Stimulated activated CD8-positive, alpha-beta memory T cell treated with anti-CD3 and anti-CD28 coated beads, Interleukin-4, amount 100 ng/mL, for 4 hours (primary cell): ENCODE measurements at places on chromosomes 2 and 18.

DNA sequence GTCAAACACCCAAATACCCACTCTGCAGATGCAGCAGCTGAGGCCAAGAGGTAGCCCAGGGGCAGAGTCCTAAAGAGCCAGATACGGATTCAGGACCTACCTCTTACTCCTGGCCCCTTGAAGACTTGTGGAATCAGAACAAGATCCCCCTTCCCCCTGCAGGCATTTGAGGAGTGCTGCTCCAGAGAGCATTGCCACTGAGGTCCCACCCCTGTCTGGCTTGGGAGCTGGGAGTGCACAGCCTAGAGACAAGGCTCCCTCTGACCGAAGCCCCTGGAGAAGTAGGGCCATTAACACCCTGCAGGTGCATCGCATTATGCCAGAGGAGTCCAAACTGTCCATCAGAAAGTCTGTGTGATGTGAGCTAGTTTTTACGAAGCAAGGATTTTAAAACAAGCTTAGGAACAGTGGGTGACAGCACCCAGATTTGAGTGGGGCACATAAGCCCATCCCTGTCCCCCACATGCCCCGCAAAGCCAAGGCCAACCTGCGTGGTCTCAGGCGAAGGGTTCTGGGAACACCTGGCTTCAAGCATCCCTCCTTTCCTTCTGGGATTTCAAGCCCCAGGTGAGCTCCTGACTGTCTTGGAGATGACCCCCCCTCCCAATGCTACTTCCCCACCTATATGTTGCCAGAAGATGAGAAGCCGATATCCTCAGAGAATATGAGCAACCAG lies 48.4 kb downstream of the MTERF4 start:
- no peak for DNase-seq

DNA sequence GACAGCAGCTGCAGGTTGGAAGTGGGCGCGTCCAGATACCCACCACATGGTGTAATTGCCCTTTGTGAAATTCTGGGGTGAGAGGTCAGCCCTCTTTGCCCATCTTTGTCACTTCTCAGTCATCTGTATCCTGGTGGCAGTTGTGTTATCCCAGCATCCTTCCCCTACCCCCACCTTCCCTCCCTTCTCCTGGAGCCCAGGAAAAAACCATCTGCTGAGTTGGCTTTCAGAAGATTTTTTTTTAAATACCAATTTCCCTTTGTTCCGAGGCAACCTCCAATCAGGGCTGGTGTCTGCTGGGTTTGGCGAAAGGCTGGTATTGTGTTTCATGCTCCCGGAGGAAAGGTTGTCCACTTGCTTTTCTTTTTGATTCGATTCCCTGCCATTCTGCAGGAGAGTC lies 35.2 kb downstream of the SETBP1 start:
- DNase-seq = no peak

DNA sequence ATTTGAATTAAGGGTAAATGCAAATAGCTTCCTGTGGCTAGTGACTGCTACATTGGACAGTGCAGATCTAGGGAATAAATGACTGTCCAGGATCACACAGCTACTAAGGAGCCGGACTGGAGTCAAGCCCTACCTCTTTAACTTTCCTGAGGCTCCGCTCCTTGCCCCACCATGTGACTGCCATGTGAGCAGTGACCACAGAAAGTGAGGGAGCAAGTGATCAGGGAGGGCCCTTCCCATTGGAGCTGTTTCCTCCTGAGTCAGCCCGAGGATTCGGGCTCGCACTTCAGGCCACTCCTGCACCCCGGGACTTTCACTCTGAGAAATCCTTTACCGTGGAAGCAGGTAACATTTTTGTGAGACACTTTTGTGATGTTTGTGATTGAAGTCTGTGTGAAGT lies 198.0 kb downstream of the ANKRD30B start:
- DNase-seq = no peak

DNA sequence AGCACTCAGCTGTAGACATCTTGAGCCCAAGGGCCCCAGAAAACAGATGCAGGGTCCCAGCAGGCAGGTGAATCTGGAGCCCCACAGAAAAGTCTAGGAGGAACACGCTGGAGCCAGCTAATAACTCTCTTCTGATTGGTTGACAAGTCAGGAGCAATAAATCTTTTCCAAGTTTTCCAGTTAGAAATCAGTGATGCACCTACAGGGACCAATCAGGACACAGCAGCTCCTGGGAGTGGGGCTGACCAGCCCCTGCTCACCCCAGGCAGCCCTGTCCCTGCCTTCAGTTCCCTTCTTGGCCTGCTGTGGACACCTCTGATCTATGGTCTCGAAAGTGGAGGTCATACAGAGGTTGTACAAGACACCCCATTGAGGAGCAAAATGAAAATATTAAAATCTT lies 75.7 kb downstream of the KCNF1 start:
- no peak for DNase-seq

GRCh38 chr2:102138331-102138730 lies 4.2 kb upstream of the IL1R1 start:
- DNase-seq = no peak

GRCh38 chr2:175631245-175631623 lies 370.8 kb downstream of the LNPK start:
- no peak for DNase-seq
